T-helper 2 cell (primary cell): ENCODE measurements at places on chromosomes 7 and 10.

DNA sequence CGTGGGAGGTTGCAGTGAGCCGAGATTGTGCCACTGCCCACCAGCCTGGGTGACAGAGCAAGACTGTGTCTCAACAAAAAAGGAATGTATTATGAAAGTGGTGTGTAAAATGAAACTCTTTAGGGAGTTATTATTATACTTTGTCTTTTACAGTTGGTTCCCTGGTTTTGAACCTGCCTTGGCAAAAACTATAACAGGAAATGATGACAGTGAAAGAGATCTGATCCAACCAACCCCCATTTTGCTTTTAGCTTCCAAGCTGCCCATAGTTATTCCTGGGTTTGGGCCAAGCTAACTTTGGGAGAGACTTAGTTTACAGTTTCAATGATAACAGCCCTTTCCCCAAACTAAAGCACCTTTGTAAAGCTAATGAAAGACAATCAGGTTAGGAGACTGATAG is 34.1 kb upstream of the NMT2 start:
- DNase-seq, result no peak

- DNase-seq, result no peak
These were observed 68.1 kb downstream of the CCDC6 start for GRCh38 chr10:59838085-59838789.

DNA sequence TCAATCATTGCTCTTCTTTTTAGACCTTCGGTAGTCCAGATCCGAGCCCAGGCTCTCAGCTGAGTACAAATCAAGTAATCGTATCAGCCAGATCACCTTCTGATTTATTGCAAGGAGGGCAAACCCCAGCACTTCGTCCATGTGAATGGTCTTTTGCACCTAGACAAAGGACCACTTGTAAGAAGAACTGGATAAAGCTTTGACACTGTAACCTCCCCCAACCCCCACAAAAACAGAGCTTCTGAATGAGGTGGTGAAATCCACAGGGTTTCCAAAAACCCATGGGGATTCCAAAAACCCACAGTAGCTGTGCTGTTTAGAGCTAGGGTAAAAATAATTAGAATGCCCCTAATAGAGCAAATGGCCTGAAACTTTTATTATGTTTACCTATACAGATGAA is 148.8 kb upstream of the ODAD2 start:
- no peak for DNase-seq

GRCh38 chr10:101141616-101142532 is 10.8 kb downstream of the TLX1 start:
- peak; percentile 65 for DNase-seq

- peak; percentile 11 for DNase-seq
These were observed 174.8 kb downstream of the KIAA1217 start for GRCh38 chr10:24383681-24384106.

- no peak for DNase-seq
These were observed 47.7 kb downstream of the CDK6 start for GRCh38 chr7:92788559-92789183.

GRCh38 chr10:129057856-129058663 is 409.0 kb upstream of the MGMT start:
- DNase-seq, result no peak

GRCh38 chr7:6516387-6516983 is 34.8 kb downstream of the GRID2IP start:
- peak; percentile 52 for DNase-seq

- DNase-seq, result no peak
These were observed 41.3 kb upstream of the AGMO start for GRCh38 chr7:15603124-15603523.

DNA sequence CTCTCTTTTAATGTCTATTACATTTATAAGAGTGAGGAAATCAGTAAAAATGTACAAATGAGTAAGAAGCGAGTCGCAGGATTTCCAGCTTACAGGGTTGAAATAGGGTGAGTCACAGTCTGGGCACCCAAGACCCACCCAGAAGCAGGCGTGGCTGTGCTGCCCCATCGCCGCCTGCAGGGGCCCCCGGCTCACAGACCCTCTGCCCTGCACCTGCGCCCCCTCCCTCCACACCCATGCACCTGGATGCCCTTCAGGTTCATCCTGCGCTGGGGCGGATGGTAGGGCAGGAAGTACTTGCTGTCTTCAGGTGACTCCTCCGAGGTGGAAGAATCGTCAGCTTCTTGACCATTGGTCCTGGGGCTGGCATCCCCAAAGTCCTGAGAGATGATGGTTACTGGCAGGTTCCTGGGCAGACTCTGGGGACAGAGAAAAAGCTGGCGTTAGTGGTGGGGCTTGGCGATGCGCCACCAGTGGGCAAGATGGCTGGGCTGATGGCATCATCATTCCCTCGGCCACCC is 90.2 kb upstream of the GNA12 start:
- DNase-seq, result no peak

DNA sequence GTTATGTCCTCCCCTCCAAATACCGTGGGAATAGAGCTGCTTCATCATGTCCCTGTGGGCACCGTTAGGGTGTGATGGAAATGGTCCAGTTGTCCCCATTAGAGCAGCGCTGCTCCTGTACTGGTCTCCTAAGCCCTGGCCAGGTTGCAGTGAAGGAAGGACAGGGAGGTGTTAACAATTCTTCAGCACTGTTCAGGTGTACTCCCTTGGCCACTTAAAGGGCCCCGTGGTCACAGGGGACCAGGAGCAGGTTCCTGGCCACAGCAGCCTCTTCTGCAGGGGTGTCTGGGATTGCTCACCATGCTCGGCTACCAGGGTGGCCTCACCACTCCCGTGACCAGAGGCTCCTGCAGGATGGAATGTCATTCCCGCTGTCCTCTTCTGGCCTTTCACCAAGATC is 65.8 kb downstream of the MINDY4 start:
- DNase-seq, result no peak

GRCh38 chr10:10973310-10973709 is 44.4 kb upstream of the CELF2 start:
- DNase-seq, result no peak

GRCh38 chr7:36278069-36278619 is 111.5 kb upstream of the ANLN start:
- no peak for DNase-seq

DNA sequence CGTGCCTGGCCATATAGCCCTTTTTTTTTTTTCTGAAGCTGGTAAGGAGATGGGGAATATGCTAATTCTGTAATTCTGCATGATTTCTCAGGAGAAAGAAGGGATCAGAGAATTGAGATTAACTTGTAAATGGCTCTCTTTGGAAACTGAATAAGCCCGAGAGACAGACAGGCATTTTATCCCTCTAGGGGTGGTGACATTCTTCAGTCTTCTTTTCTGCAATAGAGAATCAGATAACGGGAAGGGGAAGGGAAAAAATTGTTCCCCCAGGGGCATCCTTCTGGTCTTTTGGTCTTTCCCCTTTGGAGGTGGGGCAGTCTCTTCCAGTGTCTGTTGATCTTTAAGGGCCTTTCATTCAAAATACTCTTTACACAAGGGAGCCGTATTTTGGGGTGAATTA is 34.2 kb downstream of the HK1 start:
- no peak for DNase-seq

- DNase-seq, result peak; percentile 84
These were observed 162.6 kb downstream of the CELF2 start for GRCh38 chr10:11180228-11180627.

DNA sequence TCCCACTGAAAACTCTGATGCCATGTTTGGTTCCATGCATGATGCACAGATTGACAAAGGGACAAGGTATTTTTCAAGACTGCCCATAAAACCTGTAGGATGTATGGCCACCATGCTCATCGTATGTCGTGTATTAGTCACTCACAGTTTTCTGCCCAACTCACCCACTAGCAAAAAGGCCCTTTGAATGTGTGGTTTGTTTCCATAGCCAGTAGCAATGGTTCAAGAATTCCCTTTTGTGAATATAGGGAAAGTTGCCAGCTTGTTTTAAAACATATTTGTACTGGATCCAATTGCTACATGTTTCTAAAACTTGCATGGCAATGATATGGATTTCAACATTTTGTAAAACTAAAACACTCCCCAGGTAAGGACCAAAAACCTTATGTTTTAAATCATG is 280.9 kb upstream of the YAE1 start:
- DNase-seq, result no peak

- DNase-seq, result no peak
These were observed 27.9 kb downstream of the DUSP5 start for GRCh38 chr10:110525349-110526260.

DNA sequence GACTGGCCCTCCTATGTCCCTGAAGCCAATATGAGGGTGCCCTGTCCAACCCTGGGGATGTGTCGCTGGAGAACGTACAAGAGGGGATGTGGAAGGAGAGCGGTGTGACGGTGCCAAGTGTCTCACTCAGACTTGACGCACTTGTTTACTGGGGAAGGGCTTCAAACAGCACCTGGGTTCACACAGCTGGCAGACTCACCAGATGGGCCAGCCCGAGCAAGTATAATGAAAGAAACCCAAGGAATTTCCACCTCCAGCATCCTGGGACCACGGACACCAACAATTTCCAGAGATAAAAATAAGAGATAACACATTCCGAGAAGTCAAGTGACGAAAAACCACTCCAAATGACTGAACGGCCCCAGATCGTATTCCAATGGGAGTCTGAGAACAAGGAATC is 5.3 kb downstream of the ATP5MF start:
- DNase-seq, result no peak

GRCh38 chr7:71477441-71477840 is 345.5 kb downstream of the GALNT17 start:
- no peak for DNase-seq

GRCh38 chr7:114944745-114945625 is 23.1 kb downstream of the MDFIC start:
- DNase-seq, result no peak

DNA sequence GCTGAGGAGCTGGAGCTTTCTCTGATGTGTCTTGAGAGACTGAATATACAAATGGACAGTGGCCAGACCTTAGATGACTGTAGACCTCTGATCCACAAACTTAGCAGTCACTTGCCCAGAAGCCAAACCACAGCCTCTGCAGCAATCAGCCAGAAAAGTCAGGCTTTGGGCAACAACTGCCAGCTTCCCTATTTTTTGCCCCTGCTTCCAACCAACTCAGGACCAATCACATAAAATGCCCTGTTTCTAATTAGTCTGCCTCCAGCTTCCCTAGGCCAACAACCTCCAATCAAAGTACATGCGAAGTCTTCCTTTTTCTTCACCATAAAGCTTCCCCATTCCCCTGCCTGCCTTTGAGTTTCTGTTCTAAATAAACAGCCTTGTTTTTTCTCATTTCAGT is 37.8 kb upstream of the CACUL1 start:
- DNase-seq, result no peak

- no peak for DNase-seq
These were observed 6.5 kb downstream of the ELFN1 start for GRCh38 chr7:1676550-1677078.

GRCh38 chr10:78688901-78689583 is 379.7 kb upstream of the ZMIZ1 start:
- DNase-seq, result no peak

DNA sequence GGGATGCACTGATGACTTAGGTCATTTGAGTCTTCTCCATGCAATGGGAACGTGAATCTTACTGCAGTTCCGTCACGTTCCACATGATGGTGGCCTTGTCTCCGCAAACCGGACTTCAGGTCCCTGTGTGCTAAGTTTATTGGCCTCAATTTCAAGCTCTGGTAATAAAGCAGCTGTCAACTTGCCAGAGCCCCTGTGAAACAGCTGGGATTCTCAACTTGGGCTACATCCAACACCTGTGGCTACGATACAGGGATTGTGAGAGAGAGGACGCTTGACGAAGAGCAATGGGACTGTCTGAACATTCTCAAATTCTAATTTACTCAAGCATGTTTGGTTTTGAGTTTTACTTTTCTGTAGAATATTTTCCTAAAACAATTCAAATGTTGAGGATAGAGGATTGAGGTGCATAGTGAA is 174.2 kb downstream of the PTN start:
- DNase-seq, result no peak

DNA sequence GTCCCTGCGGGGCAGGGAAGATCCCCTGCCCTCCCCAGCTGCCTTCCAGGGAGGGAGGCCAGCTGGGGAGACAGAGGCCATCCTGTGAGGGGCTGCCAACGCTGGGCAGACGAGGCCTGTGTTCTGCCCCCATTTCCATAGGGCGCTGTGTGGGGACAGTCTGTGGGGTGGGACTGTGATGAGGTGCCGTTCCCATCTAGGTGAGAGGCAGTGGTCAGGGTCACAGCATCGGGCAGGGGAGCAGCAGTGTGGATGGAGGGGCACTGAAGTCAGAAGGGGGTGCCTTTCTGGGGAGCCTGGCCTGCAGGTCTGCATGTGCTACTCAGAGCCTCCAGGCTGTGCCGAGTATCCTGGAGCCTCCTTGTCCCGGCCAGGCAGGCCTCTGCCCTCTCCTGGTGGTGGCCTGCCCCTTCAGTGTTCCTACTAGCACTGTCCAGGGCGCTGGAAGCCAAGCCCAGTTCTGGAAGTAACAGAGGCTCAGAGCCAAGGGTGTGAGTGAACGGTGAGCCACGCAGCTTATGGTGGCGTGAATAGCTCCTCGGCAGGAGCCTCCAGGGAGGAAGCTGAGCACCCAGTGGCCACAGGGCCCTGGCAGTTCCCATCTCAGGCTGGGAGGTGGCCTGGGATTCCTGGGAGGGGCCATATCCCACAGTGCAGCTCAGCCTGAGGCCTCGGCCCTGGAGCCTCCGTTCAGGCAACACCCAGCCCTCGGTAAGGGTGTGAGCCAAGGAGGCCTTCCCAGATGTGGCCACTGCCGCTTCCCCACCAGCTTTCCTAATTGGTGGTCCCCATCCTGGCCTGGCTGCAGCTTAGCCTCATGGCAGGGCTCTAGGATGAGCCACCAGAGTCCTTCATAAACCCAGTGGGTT is 23.3 kb upstream of the CSGALNACT2 start:
- DNase-seq, result no peak

- DNase-seq, result no peak
These were observed 18.5 kb downstream of the ITGB1 start for GRCh38 chr10:32939296-32940111.

DNA sequence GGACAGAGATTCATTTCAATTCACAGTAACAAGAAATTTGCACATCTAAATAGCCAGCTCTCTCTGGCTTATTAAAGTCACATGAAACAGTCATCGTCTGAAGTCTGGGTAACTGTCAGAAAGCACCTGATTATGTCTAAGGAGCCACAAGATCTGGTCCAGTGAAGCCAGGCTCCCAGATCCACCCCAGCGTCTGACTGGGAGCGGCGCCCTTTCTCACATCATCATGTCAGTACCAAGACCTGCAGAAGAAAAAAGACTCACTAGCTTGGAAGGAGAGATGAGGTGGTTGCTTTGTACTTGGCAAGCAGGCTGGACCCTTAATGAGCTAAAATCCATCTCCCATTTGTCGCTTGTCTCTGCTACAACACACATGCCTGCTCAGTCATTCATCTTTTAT is 58.4 kb downstream of the VOPP1 start:
- DNase-seq, result no peak

DNA sequence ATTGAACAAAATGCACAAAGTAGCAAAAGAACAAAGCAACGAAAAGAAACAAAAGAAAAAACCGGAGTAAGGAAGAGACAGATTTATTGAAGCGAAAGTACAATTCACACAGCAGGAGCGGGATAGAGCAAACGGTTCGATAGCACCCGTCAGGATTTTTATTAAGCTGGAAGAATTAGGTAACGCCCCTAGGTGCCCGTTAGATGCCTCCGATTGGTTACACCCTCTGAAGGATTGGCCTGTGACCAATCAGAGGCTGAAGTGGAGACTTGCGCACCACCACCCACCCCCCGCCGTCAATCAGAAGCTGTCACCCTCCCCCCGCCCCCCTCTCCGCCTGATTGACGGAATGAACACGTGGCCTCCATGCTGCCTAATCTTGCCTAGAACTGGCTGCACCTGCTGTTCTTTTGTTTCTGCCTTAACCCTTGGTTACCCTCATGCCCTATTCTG is 16.8 kb downstream of the OCM2 start:
- no peak for DNase-seq
